ENCODE measurements at places on chromosomes 6 and 20.

GRCh38 chr20:33531047-33531877, 41.4 kb downstream of the CBFA2T2 start:
- no peak for DNase-seq

DNA sequence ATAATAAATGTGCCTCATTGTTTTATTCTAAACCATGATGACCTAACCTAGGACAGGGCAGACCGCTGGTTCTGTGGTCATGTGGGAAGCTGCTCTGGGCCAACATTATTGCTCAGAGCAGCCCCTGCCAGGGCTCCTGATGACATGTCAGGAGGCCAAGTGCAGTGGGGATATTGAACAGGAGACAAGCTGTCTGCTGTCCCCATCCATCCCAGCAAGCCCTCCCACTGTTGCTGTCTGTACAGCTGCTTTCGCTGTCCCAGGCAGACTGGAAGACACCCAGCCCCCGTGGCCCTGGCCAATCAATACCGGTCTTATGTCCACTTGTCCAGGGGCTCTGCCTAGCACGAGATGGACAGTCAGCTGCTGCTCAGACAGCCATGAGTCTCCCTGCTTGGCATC, 43.2 kb upstream of the FNDC1 start:
- no peak for DNase-seq

DNA sequence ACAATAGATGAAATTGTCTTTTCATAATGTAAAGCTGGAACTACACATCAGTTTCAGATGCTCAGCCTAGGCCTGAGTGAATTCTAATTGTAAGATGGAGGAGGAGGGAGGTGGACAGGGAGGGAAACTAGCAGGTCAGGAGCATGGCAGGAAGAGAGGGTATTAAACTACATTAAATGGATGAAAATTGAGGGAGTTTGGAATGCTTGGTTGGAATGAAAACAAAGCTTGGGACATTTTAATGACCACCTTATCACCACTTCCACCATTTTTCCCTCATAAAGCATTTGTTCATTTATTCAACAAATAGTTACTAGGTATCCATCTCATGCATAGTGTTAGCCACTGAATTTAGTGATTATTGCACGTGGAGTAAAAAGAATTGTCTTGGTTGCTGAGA, 65.0 kb downstream of the KIZ start:
- no peak for DNase-seq

DNA sequence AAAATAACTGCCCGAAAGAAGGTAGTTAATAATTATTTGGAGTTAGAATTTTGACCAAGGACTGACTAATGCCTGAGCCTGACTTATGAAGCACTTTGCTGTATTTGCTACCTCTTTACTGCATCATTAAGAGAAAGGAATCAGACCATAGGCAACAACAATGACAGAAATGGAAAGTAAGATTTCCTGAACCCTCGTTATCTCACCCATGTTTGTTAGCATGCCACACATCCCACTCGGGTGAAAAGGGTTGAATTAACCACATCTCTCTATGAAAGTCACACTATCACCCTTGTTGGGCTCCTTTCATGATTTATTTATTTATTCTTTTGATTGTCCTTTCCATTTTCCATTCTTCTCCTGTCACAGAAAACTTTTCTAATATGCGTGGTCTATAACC, 59.6 kb downstream of the OLIG3 start:
- DNase-seq = no peak

DNA sequence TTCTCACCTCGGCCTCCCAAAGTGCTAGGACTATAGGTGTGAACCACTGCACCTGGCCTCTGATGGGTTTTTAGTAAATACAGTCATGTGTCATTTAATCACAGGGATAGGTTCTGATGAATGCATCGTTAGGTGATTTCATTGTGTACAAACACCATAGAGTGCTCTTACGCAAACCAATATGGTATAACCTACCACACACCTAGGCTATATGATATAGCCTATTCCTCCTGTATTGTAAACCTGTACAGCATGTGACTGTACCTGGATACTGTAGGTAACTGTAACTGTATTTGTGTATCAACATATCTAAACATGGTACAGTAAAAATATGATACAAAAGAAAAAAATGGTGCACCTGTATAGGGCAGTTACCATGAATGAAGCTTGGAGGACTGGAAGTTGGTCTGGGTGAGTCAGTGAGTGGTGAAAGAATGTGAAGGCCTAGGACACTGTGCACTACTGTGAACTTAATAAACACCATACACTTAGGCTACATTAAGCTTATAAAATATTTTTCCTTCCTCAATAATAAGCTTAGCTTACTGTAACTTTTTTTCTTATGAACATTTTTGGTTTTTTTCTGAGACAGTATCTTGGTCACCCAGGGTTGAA, 10.0 kb downstream of the BICRAL start:
- no peak for DNase-seq

DNA sequence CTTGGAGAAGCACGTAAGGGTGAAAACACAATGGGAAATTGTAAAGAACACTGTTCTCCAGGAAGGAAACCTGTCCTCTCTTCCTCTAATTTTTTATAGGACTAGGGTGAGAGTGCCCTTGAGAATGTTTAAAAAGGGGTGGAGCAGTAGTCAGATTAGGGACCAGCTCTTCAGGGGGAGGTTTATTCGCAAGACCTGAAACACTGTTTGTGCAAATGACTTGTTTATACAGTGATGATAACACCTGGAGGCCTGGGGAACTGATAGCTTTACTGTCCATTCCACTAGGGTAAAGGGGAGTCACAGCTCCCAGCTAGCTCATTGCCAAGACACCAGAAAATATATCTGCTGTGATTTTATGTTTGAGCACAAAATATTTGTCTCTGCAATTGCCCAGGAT, 8.1 kb upstream of the FUT9 start:
- no peak for DNase-seq

GRCh38 chr20:59664421-59664941, 60.1 kb downstream of the PHACTR3 start:
- no peak for DNase-seq

- no peak for DNase-seq
Observed at GRCh38 chr6:5525209-5525608, 263.9 kb downstream of the FARS2 start.

DNA sequence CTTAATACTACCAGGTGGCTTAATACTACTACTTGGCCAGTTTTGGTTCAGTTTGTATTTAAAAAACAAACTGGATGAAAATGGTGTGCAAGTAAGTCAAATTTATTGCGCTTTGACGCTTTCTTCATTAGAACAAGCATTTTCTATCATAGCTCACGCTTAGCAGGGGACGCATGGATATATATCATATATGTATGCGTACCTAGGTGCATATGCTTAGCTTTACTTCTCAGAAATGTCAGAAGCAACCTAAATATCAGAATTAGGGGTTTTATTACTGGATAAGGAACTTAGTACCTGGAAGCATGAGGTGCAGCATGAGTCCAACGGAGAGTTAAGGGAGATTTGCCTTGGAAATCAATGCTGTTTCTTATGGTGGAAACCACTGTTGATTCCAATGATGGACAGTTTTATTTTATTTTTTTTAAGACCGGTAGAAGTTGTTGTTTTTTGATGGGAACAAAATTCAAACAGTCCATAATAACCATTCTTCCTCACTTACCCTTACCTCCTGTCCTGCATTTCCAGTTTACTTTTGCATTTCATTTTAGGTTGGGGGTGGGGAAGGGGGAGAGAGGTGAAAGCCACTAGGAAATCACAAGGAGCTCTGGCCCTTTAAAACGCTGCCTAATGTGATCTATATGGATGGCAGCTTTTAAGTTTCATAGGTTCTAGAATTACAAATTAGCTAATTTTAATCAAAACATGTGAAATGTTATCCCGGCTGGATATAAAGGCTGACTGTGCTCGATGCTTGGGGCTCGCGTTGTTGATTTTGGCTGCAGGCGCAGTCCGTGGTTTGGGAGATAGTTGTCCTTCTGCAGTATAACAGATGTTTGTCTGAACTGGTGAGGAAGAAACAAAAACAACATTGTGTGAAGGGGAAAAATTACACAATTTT, 2.1 kb downstream of the SOBP start:
- no peak for DNase-seq

- no peak for DNase-seq
Observed at GRCh38 chr20:63160641-63161175, 55.2 kb downstream of the YTHDF1 start.

DNA sequence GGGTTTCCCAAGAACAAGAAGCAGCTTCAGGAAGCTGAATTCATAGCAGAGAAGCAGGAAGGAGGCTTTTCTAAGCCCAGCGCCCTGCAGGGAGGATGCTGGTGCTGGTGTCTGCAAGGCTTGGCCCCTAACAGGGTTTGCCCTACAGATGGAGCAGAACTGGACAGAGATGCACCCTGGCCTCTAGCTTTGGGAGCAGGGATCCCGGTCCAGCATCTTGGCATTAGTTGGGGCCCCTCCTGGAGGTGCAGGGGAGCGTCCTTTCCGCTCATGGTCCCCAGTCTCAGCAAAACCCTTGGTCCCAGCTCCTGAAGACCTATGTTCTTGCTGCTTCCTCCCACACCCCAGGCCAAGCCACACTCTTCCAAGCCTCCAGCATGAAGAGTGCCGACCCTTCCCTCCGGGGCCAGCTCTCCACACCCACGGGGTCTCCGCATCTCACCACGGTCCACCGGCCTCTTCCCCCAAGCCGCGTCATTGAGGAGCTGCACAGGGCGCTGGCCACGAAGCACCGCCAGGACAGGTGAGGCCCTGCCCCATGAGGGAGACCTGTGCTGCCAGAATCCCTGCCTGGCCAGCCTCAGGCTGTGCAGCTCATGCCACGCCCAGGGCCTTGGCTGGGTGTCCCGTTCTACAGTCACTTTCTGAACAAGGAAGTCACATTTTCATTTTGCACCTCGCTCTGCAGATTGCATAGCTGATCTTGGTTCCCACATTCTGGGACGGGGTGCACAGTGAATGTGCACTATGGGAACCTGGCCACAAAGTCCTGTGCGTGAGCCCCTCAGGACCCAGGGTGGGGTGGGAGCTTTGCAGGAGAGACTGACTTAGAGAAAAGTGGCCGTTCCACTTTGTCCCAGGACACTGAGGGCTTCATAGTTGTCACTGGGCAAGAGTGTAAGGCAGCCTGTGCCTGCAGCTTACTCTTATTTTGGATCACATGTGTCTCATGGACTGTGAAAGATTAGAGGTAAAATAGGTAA, 160.2 kb downstream of the SYCP2 start:
- DNase-seq = no peak

DNA sequence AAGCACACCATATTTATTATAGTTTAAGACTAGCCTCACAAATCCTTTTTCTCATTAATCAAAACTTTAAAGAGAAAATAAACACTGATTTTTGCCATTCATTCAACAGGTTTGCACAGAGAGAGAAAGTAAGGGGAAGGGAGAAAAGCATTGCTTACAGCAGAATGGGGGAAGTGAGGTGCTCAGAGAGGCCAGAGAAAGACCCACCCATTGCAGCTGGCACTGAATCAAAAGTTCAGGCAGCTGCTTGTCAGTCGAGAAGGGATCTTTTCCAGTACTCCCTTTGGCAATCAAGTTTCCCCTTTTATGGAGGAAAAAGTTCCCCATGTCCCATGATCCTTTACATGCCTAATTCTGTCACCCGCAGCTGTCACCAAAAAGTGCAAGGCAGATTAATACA, 8.0 kb upstream of the CRISP2 start:
- DNase-seq = no peak
